Bronchial epithelial cell (primary cell): ENCODE measurements at places on chromosomes 1 and 21.

DNA sequence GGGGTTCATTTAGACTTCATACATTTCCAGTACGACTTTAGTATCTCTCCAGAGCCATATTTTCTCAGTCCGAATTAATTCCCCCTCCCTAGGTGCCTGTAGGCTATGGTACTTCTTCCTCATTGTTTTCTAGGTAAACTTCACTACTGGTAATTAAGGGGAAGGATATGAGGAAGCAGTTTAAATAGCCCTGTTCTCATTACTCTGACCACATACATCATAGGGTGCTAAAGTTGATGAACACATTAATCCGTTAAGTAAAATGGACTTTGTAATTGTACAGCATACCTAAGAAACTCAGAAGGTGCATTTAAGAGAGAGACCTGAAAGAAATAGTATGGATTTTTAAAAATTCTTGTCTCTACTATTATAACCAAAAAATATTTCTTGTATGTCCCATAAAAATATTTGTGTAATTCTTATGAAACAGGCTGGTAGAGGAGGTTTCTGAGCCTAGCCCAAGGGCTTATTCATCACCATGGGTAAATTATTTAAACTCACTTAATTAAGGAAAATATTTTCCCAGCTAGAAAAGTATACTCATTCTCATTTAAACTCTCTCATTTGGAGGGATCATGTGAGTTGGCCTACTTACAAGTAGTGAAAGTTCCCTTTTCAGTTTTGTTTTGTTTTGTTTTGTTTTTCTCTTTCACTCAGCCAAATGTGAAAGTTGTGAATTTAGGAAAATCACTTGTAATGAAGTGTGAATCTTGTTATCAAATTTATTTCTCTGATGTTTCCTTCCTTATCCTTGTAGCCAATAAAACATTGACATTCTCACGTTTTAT lies 2.0 kb downstream of the PRMT6 start:
- DNase-seq, result no peak

DNA sequence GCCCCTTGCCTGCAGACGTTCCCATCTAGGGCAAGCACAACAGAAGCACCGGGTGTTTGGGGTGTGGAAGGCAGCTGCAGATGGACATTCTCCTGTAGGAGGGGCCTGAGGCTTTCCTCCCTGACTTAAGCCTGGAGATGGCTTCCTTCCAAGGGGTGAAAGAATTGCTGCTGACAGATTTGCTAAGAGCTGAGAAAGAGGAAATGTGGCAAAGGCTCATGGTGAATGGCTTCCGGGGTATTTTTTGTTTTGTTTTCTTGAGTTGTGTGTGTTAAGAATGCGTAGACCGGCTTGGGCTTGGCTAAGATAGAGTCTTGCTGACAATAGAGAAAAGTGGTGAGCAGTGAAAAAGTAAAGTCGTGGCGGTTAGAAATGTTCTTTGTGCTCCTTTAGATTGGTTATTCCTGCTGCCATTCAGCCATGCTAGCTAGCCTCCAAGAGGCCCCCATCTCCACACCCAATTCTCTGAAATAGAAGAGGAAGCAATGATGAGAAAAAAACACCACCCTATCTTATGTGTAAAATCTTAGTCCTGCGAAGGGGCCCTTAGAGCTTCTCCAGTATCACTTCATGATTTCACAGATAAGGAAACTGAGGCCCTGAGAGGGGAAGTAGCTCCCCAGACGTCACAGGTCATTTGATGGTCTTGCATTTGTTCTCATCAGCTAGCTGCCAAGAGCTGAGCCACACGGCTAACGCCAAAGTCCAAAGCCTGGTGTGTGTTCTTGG lies 36.9 kb downstream of the EIF2D start:
- DNase-seq, result peak; percentile 89

- DNase-seq, result peak; percentile 54
Measured at GRCh38 chr1:246428542-246429308, 78.4 kb downstream of the SMYD3 start.

DNA sequence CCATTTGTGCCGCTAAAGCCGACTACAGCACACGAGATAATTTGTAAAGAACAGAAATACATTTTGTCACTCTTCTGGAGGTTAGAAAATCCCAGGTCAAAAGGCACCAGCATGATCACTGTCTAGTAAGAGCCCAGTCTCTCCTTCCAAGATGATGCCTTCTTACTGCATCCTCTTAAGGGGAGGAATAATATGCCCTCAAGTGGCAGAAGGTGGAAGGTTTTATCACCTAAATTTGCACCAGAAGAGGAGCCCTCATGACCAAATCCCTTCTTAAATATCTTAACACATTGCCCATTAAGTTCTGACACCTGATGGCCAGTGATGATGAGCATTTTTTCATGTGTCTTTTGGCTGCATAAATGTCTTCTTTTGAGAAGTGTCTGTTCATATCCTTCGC lies 326.7 kb upstream of the RGS18 start:
- DNase-seq, result peak; percentile 3

DNA sequence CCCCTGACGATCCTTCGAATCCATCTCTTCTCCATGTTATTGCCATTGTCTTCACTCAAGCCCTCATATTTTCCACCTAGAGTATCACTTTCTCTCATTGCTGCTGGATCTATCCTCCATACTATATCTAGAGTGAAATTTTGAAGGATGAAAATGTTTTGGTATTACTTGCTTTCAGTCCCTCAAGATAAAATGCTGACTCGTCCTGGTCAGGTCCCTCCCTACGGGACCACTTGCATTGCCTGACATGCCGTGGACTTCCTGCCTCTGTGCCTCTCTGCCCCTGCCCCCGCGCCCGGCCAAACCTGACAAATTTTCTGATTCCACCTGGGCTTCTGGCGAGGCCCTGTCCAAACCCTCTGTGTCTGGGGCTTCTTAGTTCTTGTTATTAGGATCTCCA lies 23.6 kb downstream of the SPATA46 start:
- DNase-seq, result no peak

DNA sequence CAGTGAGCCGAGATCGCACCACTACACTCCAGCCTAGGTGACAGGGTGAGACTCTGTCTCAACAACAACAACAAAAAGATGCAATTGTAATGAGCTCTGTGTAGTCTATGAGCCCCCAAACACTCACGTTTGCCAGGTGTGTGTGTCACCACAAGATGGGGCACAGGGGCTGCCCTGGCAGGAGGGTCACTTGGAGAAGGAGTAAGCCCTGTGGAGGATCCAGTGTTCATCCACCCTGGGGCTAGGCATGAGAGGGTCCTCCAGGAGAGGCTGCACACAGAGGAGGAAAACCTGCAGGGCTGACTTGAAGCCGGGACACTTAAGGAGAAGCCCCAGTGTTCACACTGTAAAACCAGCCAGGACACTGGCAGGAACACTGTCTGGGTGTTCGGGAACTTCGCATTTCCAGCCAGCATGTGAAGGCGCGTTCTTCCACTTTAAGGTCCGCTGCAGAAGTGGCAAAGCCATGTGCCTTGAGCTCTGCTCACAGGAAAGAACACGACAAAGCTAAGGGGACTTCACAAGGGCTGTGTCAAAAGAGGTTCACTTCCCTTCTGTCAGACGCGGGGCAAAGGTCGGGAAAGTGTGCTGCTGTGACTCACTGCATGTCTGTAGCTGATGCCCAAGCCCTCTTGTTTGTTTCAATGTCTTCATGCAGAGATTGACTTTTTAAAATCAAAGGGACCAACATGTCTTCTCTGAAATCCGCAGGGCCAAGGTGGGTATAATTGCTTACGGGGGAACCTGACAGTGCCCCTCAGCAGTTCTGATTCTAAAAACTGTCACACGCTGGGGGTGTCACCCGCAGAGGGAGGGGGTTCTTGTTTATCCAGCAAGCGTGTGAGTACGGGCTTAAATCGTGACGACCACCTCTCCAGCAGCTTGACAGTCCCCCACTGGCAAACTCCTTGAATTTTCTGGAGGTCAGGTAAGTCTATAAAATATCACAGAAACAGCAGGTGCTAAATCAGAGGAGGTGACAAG lies 102.8 kb downstream of the RIPK4 start:
- no peak for DNase-seq

- peak; percentile 38 for DNase-seq
Measured at GRCh38 chr1:205073511-205073910, 10.7 kb downstream of the TMEM81 start.

DNA sequence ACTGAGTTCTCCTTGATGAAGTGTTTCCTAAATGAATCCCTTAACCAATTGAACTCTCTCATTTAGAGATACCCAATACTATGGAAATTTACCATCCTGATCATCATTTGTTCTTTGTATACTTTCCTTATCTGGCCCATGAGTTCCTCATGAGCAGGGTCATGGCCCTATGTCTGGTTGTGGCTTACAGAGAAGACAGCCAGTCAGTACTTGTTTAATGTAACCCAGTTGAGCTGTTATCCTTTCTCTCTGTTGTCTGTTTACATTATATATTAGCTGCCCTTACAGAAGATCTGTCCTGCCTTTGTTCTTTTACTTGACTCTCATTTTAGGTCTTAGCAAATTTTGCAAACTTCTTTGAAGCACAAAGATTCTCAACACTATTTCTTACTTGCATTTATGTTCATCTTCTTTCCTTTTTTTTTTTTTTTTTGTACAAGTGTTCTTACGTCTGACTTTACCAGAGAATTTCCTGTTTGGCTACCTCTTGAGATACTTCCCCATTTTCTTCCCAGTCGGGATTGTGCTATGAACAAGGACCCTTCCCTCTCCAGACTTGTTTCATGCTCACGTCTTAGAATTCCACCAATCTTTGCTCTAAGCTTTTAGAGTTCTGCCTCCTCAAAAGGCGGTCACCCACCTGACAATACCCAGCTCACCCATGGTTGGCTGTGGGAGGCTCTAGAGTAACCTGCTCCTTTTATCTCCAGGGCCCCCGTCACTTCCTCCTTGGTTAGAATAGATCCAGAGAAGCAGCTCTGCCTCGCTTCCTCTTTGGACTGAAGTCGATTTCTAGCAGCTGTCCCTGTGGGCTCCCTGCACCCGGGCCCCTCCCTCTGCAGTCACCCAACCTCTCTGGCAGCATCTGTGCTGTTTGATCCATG lies 53.6 kb upstream of the RUNX1 start:
- DNase-seq, result peak; percentile 15

GRCh38 chr1:152043870-152044269 lies 7.1 kb upstream of the S100A11 start:
- DNase-seq, result no peak

- DNase-seq, result no peak
Measured at GRCh38 chr1:200794506-200795065, 55.9 kb downstream of the CAMSAP2 start.

DNA sequence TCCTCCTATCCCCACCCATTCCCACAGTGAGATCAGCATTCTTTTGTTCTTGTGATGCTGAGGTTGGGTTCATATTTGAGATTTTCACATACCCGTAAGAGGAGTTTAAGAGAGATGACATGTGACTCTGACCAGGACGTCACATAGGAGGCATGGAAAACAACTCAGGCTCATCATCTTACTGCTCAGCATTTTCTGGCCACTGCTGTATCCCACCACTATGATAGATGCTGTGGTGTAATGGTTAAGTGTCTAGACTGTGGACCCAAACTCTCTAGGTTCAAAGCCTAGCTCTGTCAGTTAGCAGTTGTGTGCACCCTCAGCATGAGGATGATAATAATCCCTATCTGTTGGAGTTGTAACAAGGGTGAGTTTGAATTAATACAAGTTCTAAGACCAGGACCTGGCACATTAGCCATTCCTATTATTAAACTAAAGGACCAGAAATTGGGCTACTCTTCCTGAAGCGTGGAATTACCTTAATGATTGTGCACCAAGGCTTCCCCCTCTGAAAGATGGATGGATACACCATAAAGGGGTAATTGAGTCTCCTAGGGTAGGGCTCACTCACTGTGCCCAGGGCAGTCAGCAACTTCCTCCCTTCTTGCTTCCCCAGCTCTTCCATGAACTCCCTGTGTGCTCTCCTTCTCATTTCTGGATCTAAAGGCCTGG lies 40.9 kb downstream of the LGR6 start:
- DNase-seq, result no peak

- no peak for DNase-seq
Measured at GRCh38 chr1:205637854-205638468, 6.2 kb upstream of the ELK4 start.

GRCh38 chr1:230749150-230749549 lies 2.0 kb downstream of the CAPN9 start:
- DNase-seq, result no peak

GRCh38 chr1:218292515-218292914 lies 7.4 kb downstream of the RRP15 start:
- no peak for DNase-seq

GRCh38 chr1:160910170-160910750 lies 25.3 kb upstream of the ITLN1 start:
- no peak for DNase-seq

DNA sequence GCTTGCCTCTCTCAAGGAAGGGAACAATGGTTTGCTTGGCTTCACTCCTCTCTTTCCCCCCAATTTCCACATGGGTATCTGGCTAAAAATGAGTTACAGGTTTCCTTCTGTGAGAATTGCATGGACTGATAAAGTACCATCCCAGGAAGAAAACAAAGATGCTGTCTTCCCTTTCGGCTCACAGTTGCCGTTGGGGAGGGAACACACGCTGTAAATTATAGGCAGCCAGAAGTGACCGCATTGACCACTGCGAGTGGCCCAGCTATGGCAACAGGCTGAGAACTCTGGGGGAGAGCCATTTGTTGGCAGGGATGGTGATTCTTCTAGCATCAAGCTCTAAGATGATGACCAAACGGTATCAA lies 2.9 kb downstream of the RUNX1 start:
- DNase-seq, result no peak

DNA sequence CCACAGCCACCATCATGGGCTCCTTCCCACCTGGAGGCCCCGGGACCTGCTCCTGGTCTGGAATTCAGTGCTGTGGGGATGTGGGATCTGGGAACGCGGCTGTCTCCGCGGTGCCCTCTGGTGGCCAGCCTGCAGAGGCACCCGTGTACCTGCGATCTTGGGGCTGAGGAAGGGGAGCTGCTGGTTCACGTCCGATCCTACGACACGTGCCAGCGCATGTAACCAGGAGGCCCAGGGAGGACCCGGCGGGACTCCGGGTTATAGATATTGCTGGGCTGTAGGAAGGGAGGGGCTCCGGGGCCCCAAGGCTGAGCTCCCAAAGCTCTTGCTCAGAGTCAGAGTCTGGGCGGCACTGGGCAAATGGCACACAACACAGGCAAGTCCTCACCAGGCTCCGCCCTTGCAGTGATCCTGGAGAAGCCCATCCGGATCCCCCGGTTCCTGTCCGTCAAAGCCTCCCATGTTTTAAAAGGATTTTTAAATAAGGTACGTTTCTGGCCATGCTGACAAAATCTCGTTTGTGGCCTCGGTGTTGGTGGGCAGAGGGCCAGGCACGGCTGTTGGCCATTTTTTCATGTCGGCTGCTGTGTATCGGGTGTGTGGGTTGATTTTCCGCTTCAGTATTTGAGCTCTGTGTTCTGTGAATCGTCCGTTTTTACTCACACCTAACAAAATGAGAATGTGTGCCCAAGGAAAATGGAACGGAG lies 20.1 kb downstream of the FAAP20 start:
- peak; percentile 46 for DNase-seq
